ENCODE measurements at places on chromosomes 2 and 18.

DNA sequence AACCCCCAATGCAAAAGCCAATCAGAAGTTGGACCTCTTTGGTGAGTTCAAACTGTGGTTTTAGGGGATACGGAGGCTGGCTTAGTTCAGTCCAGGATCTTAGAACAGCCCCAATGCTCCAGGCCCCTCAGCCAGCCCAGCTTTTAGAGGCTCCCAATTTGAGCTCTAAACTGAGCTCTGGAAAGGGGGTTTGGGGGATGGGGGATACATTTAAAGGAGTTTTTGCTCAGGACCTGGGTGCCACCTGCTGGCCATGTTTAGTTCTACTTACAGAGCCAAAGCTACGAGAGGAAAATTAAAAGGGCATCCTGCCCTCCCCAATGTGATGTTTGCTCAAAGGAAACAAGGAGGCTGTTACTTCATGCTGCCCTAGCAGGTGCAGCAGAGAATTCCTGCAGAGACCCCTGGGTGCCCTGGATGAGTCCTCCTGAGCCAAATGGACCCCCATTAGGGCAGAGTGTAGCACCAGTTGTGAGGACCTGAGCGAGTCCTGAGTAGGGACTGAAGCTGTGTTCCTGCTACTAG is 15.9 kb upstream of the TMEM214 start:
- no peak for DNase-seq

DNA sequence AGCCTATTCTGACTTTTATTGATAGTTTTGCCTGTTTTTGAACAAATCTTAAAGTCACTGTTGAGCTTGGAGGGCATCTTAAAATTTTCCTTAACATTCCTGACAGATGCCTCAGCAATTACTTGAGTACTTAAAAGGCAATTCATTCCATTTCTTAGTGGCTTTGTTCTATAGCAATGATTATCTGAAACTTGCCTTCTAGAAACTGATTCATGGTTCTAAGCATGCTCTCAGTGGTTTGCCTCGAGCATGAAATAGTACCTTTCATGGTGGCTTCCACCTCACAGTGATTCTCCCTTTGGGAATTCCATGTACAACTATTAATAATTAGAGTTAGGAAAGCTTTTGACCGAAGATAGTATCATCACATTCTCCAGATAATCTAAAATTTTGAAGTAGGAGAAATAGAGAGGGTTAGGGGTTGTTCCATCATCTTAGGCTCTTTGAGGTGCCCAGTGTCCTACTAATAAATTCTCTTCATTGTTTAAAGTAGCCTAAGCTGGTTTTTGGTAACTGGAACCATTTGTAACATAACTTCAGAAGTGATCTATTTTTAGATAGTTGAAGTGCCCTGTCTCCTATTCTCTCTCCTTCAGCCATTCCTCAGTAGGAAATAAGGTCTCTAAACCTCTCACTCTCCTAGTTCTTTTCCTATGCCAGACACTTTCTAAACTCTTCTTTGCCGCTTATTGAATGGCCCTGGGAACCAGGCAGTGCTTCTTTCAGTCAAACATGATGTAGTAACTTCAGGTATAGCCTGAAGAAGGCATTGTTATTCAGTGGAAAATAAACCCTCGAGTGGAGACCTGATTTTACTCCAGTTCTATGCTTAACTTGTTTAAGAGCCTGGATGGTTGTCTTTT is 156.1 kb downstream of the HAUS1 start:
- DNase-seq, result no peak

- no peak for DNase-seq
Observed at GRCh38 chr2:64137567-64137966, 6.7 kb downstream of the PELI1 start.

DNA sequence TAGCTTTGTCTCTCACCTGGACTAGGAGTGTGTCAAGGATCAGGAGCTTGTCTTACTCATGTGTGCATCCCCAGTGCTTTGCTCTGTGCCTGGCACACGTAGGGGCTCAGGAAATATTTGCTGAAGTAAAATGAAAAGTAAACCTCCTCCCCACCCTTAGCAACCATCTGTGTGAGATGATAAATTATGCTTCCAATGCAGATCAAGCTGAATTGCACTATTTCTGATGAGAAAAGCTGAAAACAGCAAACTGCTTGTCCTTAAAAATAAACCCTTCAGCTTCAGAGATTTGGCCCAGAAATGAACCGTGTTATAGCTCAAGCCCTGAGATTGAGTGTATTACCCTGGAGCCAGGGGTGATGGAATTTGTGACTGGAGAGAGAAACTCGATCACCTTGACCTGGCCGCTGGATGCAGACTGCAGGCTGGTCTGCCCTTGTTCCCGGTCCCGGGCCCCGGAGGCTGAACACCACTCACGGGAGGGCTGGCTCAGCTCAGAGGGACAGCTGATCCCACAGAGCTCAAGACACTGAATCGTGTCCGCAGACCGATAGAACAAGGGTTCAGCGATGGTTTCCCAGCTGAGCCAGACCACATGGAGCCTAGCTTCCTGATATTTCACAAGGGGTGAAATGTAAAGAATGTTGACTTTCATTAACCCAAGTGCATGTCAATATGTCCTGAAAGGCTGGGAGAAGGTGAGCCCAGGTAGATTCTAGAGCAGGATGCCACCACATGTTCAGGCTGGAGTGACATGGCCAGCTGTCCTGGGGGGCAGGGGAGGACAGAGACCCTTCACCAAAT is 50.5 kb downstream of the DDX1 start:
- DNase-seq, result no peak

DNA sequence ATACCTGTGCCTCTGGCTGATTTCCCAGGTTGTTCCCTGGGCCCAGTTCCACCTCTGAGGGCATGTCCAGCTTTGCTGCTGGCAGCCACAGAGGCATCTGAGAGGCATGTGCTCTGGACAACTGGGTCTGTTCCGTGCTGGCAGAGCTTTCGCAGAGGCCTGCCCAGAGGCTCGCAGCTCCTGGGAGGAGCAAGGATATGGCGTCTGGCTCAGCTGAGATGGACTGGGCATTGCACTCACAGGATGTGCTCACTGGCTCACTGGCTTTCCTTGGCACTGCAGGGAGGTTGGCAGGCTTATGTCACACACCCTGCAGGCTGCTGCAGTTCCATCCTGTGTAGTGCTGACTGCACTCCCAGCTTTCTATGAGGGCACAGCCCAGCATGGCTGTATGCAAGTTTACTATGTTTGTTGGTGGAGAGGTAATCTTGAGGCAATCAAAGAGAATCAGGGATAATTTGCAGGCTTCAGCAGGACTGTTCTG is 172.3 kb downstream of the PRKCE start:
- DNase-seq, result peak; percentile 79

DNA sequence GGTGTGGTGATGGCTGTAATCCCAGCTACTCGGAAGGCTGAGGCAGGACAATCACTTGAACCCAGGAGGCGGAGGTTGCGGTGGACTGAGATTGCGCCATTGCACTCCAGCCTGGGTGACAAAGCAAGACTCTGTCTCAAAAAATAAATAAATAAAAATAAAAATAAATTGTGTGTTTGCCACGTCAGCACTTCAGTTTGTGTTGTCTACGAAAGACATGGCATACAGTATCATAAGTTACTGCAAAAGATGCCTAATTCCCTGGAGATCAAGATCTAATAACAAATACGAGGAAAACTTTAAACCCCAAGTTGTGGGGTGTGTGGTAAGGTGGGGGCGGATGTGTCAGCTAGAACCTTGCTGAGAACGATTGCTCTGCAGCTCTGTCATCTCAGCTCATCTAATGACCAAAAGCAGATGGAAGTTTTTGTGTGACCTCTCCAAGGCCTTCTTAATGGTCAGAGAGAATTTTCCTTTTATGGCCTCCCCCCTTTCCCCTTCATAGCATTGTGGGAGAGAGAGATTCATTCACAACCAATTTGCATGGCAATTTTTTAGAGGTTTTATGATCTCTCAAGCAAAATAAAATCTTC is 11.3 kb downstream of the NPAS2 start:
- no peak for DNase-seq

GRCh38 chr2:167135706-167136105 is 247.4 kb downstream of the XIRP2 start:
- no peak for DNase-seq

- no peak for DNase-seq
Observed at GRCh38 chr18:11541179-11541578, 68.2 kb upstream of the SLC35G4 start.

GRCh38 chr18:60892441-60892840 is 440.8 kb upstream of the CDH20 start:
- no peak for DNase-seq

DNA sequence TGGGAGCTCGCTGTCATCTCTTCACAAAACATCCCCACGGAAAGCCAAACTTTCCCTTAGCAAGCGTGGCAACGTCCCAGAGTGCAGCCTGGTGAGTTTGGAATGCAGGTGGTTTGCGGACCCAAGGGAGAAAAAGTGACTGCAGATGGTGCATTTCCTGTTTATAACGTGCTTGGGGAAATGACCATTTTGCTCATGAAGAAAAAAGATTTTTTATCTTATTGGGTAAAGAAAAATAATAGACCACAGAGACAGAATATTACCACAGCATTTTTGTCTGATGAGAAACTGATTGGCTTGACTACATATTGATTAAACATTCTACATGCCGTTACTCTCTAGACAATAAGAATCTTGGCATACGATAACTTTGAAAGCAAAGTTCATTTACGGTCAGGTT is 136.5 kb downstream of the COPS8 start:
- no peak for DNase-seq

GRCh38 chr2:174172802-174173355 is 75.5 kb downstream of the OLA1 start:
- DNase-seq, result no peak

GRCh38 chr2:24915796-24916195 is 4.2 kb downstream of the ADCY3 start:
- no peak for DNase-seq

GRCh38 chr2:8238521-8239230 is 443.2 kb upstream of the ID2 start:
- no peak for DNase-seq

- no peak for DNase-seq
Observed at GRCh38 chr18:9782073-9782857, 74.2 kb downstream of the RAB31 start.

DNA sequence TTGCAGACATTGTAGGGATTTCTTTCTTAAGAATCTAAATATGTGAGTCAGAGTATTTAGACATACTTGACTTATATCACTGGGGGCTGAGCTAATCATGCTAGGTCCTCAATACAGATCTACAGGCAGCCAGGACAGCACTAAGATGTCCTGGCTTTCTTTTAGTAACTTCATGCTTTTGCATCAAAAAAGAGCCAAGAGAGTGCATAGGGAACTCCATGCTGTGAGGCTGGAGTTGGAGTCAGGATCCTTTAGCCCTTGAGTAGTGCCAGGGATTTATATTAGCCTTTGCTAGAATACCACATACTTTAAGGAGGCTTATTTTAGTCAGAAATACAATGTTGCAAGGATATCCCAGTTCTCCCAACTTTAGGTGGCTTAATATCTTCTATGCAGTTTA is 289.7 kb downstream of the CCDC85A start:
- DNase-seq, result no peak

DNA sequence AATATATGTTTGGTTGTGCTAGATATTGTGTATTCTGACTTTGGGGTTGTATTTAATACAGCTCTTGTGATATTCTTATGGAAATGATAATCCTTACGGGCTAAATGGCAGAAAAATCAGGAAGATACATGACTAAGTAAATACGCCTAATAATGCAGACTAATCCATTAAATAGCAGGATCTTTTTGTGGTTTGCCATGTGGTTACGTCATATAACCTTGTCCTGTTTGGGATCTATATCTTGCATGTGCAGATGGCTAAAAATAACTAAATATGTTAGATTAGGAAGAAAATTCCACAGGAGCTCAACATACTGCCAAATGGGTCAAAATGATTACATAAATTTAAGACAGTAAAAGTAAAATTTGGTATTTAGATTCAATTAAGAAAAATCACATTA is 83.0 kb downstream of the NEB start:
- no peak for DNase-seq

- DNase-seq, result no peak
Observed at GRCh38 chr18:47756364-47757016, 174.0 kb downstream of the SMAD2 start.

DNA sequence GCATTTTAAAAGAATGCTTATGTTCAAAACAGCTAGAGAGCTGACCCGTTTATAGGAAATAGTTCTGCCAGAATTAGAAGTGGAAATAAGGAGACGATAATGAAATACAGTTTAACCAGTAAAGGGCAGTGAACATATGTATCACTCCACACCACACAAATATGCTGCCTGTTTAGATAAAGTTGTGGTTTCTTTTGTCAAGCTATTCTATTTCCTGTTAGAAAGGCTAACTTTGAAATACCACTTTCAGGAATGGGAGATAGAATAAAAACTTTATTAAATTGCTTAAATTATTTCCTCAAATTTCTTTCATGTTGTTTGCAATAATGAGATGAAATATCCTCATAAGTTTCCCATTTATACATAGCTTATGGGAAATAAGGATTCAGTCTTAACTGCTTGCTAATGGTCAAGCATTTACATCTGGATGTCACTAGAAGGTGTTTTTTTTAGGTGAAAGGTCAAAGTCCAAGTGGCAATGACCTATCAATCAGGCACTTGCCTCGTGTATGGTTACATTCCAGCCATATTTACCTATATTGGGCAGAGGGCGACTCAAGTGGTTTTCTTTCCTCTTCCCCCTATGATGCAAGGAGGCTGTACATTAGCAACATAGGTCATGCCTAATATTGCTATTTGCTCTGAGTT is 148.9 kb downstream of the ZEB2 start:
- DNase-seq, result no peak

DNA sequence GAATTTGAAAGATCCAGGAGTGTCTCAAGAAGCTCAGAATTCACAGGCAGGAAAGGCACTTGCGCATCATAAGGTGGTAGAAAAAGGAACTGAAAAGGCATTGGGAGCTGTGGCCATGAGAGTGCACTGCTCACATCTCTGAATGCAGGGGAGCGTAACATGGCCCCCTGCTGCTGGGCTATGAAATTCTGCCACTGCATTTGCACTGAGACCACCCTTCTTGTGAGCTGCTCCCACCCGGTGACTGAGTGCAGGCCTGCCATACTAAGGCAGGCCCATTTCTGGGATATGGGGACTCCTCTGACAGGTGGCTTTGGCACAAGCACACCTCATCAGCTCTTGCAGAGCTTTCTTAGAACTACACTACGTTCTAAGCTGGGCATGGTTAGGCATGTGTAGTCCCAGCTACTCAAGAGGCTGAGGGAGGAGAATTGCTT is 25.3 kb upstream of the STARD7 start:
- DNase-seq, result no peak

DNA sequence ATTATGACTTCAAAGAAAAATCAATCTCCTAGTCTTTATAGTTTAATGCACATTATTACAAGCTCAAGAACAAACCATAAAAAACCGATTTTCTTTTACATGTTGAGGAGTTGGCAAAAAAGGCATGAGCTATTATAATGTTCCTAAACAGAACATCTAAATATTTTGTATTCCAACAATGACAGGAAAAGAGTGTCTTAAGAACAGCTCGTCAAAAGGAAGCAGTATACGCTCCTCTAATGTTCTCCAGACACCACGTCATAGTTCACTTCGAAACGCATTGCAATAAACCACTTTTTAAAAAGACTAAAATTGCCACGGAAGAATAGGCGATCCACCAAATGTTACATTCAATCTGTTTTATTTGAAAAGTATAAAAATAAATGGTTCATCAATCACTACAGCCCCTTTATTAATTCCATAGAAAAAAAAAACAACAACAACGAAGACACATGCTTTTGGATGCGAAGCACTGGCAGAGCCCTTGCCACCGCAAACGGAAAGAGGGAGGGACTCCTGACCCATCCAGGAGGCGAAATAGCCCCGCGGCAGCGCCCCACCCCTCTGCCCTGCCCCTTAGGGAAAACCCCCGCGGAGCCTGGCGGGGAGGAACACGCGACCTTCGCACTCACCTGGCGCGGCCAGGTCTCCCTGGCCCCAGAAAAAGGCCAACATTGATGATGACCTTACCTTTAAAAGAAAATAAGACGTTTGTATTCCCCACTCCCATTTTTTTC is 45.8 kb downstream of the MBP start:
- DNase-seq, result no peak

Data from breast epithelium (tissue), 4 donors.